ENCODE measurements at places on chromosomes 16 and 17.

- DNase-seq, result no peak
These were observed 21.8 kb downstream of the FAM20A start for GRCh38 chr17:68579194-68579927.

DNA sequence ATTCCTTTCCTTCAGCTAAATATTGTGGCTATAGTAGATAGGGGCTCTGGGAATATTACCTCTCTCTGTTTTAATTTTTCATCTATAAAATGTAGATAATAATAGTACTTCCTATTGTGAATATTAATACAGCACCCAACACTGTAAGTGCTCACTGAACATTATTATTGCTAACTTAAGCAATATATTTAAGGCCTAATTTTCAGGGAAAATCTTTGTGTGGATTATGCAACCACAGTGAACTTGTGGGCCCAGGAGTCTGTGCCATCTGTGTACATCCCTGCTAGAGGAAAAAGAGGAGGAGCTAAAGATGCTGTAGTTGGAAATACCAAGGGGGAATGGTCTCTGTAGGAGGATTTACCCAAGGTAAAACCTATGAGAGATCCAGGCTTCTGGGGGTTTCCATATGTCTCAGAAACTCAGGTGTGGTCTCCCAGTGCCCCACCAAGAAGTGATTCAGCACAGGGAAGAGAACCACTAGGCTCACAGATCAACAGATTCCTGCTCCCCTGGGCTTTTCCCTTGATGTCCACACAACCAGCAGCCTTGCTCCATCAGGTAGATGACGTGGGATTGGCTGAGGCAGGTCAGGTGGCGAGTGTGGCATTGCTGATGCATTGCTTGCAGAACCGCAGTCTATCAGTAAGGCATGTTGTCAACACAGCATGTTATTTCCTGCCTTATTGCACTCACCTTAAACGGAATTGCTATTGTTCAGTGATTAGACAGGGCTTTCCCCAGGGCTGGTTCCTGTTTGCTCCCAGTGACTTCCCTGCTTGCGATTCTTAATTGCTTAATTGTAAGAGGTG is 1.6 kb upstream of the N4BP1 start:
- no peak for DNase-seq

- peak; percentile 36 for DNase-seq
These were observed 1.0 kb upstream of the RAB26 start for GRCh38 chr16:2147378-2147777.

- DNase-seq, result no peak
These were observed 30.2 kb downstream of the TRIM25 start for GRCh38 chr17:56883616-56884015.

DNA sequence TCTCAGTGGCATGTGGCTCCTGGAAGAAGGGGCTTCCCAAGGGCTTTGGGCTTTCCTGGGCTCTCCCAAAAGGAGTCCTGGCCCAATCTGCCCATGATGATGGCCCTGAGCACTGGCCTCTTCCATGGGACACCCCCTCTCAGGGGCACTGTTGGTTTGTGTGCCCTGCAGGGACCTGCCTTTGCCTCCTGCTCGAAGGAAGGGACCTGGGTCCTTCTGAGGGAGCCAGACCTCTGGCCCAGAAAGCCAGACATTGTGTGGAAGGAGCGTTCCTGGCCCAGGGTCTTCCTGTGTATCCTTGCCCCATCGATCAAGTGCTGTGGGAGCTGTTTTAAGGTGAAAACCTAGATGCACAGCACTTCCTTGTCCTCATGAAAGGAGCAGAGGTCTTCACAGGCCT is 1689.3 kb downstream of the TP53TG3F start:
- DNase-seq, result no peak

- no peak for DNase-seq
These were observed 21.1 kb downstream of the KRT23 start for GRCh38 chr17:40916366-40916765.

DNA sequence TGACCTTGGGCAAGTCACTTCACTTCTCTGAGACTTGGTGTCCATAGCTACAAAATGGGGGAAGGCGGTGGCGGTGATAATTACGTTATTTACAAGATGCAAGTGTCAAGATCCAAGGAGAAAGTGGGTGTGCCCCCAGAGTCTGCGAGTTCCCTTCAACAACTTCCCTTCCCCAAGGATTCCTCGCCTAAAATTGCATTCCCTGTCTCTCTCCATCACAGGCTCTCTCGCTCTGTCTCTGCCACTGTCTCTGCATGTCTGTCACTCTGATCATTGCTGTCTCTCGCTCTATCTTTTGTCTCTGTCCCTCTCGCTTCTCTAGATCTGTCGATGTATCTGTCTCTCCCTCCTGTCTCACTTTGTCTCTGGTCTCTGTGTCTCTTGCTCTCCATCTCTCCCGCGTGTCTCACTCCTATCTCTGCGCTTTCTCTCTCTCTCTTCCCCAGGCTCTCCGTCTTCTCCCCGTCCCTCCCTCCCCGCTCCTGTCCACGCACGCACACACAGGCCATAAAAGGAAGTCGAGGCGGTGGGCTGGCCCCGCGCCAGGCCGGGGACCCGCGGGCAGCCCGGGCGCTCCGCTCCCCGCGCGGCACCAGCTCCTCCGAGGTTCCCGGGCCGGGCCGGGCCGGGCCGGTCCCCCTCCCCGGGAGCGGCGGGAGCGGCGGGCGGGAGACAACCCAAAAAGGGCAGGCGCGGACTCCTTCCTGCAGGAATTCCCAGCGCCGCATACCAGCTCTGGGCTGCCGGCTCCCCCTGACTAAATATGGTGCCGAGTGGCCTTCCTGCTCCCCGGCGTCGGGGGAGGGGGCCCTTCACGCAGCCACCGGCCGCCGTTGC is 1.1 kb upstream of the MYH11 start:
- DNase-seq, result peak; percentile 55

DNA sequence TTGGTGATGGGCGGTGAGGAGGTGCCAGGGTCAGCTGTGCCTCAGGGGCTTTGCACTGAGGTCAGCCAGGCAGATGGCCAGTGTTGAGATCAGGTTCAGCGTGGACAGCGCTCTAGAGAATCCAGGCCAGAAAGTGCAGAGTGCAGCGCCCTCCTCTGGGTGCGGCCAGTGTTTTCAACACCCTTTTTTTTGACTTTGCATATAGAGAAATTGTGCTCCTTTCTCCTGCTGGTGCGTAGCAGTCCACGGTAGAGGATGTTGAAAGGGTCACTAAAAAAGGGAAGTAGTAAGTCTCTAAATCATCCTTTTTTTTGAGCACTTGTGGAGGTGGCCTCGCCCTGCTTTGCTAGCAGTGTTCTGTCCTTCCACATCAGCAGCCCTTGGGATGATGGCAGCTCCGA is 53.9 kb downstream of the BANP start:
- DNase-seq, result no peak
